ENCODE measurements at places on chromosomes 2 and 18.

DNA sequence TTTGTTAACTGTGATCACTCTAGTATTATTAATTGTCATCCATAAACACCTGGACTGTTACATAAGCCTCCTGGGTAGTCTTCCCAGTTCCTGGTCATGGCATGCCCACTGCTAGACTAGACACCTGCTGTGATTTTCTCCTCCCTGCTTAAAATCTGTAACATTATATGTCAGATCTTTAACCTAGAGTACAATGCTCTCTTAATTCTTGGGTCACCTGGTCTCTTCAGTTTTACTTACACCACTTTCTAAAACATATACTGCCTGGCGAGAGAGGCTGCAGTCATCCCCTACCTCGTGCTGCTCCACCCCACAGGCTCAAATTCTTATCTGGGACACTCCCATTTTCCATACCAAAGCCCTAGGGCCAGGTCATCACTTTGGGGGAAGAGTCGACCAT, 161.3 kb downstream of the CDH2 start:
- no peak for DNase-seq

GRCh38 chr2:219249203-219249980, 3.7 kb upstream of the TUBA4B start:
- peak; percentile 89 for DNase-seq

DNA sequence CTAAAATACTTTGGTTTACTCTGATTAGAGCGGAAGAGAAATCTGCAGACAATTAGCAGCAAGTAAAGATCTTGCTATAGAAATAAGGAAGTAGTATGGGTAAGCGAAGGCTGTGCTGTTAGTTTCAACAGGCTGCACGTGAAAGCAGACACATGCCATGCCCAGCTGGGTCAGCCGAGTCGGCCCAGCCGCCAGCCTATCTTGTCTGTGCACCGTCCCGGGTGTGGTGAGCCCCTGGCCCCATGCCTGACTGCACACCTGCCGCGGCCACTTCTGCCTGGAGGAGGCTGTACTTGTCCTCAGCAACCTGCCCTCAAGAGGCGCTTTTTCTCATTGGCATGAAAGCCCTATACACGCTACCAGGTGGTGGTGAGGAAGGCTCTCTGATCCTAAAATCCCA, 185.5 kb downstream of the SEPTIN10 start:
- DNase-seq, result no peak

DNA sequence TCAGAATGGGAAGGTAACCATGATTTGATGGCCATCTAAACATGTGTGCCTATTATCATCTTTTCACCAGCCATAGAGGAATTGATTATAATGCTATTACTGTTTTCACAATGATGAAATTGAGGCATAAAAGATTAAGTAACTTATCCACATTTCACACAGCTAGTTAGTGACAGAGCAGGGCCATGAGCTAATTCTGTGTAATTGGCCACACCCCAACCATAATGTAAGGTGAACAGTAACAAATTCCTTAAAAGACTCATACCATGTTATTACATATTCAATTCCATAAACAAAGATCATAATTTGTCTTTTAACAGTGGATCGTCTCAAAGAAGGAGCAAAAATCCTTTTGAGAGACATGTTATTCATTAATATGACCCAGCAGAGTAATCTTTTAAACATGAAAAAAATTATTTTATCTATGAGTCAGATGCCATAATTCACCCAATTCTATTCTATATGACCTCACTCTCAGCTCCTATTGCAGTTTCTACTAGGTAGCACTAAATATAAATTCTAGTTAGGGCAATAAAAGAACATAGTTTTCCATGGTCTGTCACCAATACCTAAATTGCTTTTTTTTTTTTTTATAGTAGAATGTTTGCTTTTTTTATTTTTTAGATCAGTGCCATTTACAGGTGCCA, 475.8 kb upstream of the SLC39A10 start:
- DNase-seq, result no peak

DNA sequence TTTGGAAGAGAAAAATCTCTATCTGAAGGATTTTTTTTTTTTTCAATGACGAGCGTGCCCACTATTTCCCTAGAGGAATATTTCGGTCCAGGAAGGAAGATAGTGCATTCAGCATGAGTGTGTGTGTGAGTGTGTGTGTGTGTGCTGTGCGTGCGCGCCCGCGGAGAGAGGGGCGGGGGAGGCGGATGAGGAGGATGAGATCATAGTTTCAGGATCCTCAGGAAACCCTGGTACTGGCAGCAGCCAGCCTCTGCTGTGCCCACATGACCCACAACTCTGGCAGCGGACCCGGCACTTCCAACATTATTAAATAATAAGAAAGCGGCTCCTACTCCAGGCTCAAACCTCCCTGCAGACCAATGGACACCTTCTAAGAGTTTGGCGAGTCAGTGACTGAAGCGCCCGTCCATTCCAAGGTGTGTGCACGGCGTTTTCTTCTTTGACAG, 217.0 kb upstream of the DTNA start:
- peak; percentile 88 for DNase-seq
